Cardiac muscle cell (in vitro differentiated cells and primary cell): ENCODE measurements at places on chromosomes 11 and 22.
A peak's percentile ranks its signal among the peaks of the same experiment; 100 is the strongest.

DNA sequence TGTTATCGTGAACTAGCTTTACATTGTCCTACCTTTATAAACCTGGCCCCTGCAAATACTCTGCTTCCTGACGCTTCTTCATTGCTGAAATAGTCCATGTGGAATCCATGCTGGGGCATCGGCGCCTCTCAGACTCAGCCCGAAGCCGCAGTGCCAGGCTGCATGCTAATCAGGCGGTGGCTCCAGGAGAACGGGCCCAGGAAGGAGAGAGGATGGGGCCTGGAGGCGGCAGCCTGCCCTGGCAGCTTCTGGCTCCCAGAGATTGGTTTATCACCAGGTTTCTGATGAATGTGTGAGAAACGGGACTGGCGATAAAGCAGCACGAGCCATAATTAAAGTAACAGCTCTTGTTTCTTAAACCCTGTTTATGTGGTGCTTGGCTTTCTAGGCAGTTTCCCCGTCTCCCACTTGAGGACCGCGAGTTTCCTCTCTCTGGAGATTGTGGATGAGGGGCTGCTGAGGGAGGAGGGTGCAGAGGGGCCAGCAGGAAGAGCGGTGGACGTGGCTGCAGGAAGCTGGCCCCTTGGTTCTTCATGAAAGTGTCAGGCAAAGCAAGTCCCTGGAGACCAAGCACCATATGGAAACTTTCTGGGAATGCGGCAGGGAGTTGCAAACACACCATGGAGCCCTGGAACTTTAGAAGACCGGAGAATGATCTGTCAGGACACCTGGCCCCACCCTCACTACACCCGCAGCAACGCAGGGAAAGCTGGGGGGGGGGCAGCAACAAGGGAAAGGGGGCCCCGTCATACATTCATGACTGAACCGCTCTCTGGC lies 93.4 kb downstream of the NTM start:
- no peak for DNase-seq
- H3K27me3 ChIP-seq: no peaks in the 10 kb centered on the region
- no peak overlapping the region for H3K4me3 ChIP-seq
- H3K36me3 ChIP-seq: no peaks in the 10 kb centered on the region
- peaks cover 4% of the 10 kb centered on the region for H3K4me1 ChIP-seq
- H3K27ac ChIP-seq: no peak overlapping the region

GRCh38 chr11:60860943-60861342 lies 5.2 kb upstream of the PTGDR2 start:
- H3K27me3 ChIP-seq: no peaks in the 10 kb centered on the region
- H3K27ac ChIP-seq: no peak overlapping the region
- H3K4me3 ChIP-seq: no peak overlapping the region
- no peaks in the 10 kb centered on the region for H3K36me3 ChIP-seq

- peak; percentile 91 for DNase-seq
- H3K27ac ChIP-seq: peak overlapping the region; percentile 21
- H3K27me3 ChIP-seq: no peaks in the 10 kb centered on the region
- no peak overlapping the region for H3K4me3 ChIP-seq
These were observed 17.0 kb upstream of the KCTD14 start for GRCh38 chr11:78039919-78040671.

- H3K27ac ChIP-seq: no peak overlapping the region
- no peak for DNase-seq
- H3K4me1 ChIP-seq: no peaks in the 10 kb centered on the region
- no peak overlapping the region for H3K4me3 ChIP-seq
These were observed 42.1 kb upstream of the TTC12 start for GRCh38 chr11:113272281-113272680.

- H3K27me3 ChIP-seq: no peaks in the 10 kb centered on the region
- no peak for DNase-seq
- no peak overlapping the region for H3K4me3 ChIP-seq
- H3K4me1 ChIP-seq: no peaks in the 10 kb centered on the region
- peak overlapping the region; percentile 12 for H3K27ac ChIP-seq
- H3K36me3 ChIP-seq: peaks cover 20% of the 10 kb centered on the region
These were observed 8.5 kb downstream of the TMEM258 start for GRCh38 chr11:61783717-61784505.

DNA sequence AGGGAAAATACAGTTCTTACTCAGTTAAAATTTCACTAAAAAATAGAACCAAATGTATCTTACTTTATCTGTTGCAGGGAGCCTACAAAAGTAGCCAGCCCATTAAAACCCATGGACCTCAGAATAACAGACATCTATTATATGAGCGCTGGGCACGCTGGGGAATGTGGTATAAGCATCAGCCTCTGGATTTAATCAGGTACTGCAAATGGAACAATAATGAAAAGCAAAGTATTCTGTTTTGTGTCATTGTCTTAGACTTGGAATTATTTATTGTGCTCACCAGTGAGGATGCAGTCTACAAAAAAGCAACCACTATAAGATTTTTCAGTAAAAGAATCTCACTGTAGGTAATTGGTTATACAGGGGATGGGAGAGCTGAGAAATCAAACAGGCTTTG lies 30.2 kb downstream of the MUC15 start:
- H3K4me3 ChIP-seq: no peak overlapping the region
- no peaks in the 10 kb centered on the region for H3K36me3 ChIP-seq
- H3K27me3 ChIP-seq: no peaks in the 10 kb centered on the region
- no peaks in the 10 kb centered on the region for H3K4me1 ChIP-seq
- no peak overlapping the region for H3K27ac ChIP-seq

GRCh38 chr11:131884461-131885073 lies 514.2 kb downstream of the NTM start:
- no peak overlapping the region for H3K27ac ChIP-seq
- H3K4me3 ChIP-seq: no peak overlapping the region
- H3K27me3 ChIP-seq: no peaks in the 10 kb centered on the region
- H3K4me1 ChIP-seq: peaks cover 2% of the 10 kb centered on the region
- DNase-seq: no peak
- no peaks in the 10 kb centered on the region for H3K36me3 ChIP-seq

DNA sequence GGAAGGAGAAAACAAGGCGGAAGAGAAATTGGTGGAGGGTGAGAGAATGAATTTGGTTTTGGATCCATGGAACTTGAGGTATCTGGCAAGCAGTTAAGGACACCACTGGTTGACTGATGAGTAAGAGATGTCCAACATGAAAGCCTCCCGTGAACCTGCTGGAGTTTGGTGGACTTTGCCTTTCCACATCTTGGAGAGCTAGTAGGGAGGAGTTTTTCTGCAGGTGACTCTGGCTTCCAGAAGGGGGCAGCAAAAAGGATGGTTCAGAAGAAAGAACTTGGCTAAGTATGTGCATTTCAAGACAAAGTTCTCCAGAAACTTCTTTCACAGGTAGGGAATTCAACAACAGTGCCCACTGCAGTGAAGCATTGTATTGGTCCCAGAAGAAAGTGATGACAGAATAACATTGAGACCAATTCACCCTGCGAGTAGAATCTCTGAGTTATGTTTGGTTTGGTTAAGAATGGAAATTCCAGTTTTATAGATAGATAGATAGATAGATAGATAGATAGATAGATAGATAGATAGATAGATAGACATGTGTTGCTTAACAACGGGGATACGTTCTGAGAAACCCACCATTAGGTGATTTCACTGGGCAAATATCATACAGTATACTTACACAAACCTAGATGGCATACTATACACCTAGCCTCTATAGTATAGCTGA lies 28.5 kb downstream of the DCDC1 start:
- no peaks in the 10 kb centered on the region for H3K27me3 ChIP-seq
- no peak overlapping the region for H3K27ac ChIP-seq
- H3K4me1 ChIP-seq: no peaks in the 10 kb centered on the region
- DNase-seq: peak; percentile 49

- H3K4me1 ChIP-seq: peaks cover 7% of the 10 kb centered on the region
- peaks cover 4% of the 10 kb centered on the region for H3K27me3 ChIP-seq
- no peak for DNase-seq
These were observed 154.3 kb downstream of the CACNA1I start for GRCh38 chr22:39724857-39725256.

DNA sequence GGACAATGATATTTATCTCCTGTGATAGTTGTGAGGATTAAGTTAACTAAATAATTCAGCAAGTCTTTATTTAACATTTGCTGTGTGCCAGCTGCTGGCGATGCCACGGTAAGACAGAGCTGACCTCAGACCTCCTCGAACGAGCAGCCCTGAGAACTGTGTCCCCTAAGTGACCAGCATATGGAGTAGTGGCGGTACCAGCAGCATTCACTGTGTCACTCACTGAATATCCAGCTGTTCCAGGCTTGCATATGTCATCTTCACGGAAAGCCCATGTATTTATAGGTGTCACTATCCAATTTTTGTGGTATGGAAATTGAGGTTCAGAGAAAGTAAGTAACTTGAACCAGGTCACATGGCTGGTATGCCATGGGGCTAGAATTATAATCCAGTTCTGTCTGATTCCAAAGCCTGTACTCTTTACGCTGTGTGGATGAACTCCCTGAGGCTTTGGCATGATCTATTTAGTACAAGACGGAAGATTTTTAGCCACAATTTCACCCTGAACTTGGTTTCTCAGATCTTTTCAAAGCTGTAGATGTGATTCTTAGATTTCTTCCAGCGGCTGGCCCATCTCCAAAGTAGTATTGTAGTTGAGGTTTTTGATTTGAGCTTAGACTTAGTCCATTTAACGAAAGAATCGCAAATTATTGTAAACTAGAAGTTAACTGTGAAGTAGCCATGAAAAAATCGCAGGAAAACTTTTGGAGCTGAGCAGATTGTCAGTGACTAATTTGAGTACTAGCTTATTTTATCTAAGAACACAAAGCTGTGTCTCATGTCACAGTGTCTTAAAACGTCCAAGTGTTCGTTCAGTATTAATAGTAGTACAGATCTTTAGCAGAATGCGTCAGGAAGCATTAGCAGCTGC lies 49.4 kb upstream of the MYO18B start:
- peak overlapping the region; percentile 20 for H3K27ac ChIP-seq
- no peak for DNase-seq
- no peak overlapping the region for H3K4me3 ChIP-seq
- no peaks in the 10 kb centered on the region for H3K27me3 ChIP-seq
- peaks cover 9% of the 10 kb centered on the region for H3K4me1 ChIP-seq
- peaks cover 3% of the 10 kb centered on the region for H3K36me3 ChIP-seq

GRCh38 chr11:17129003-17129402 lies 51.5 kb upstream of the RPS13 start:
- H3K27me3 ChIP-seq: no peaks in the 10 kb centered on the region
- no peak for DNase-seq
- H3K27ac ChIP-seq: no peak overlapping the region
- no peak overlapping the region for H3K4me3 ChIP-seq
- H3K4me1 ChIP-seq: no peaks in the 10 kb centered on the region
- peaks cover 32% of the 10 kb centered on the region for H3K36me3 ChIP-seq

DNA sequence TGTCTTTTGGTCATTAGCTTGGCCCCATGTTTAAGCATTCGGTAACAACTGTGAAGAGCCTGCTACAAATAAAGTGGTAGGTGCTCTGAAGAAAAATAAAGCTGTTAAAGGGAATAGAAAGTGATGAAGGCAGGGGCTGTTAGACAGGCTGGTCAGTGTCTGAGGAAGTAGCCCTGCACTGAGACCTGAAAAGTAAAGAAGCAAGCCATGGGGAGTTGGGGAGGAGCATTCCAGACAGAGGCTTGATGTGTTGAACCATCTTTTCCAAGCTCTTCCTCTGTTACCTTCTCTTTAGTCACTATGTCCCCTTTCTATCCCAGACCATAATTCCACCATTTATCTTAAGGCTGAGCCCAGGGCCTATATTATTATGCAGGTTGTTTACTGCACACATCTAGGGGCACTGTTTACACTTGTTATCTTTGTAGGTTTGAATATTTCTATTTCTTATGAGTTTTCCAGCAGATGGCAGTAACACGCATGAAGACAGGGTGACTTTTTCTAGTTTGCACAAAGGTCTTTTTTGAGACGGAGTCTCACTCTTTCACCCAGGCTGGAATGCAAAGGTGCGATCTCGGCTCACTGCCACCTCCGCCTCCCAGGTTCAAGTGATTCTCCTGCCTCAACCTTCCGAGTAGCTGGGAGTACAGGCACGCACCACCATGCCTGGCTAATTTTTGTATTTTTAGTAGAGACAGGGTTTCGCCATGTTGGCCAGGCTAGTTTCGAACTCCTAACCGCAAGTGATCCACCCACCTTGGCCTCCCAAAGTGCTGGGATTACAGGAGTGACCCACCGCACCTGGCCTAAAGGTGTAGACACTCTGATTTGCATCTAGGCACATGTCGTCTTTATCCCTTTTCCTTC lies 23.0 kb downstream of the ZFTA start:
- H3K4me1 ChIP-seq: no peaks in the 10 kb centered on the region
- H3K4me3 ChIP-seq: no peak overlapping the region
- no peak for DNase-seq
- no peak overlapping the region for H3K27ac ChIP-seq

GRCh38 chr11:20235164-20235563 lies 74.9 kb upstream of the DBX1 start:
- H3K27ac ChIP-seq: no peak overlapping the region
- no peaks in the 10 kb centered on the region for H3K4me1 ChIP-seq
- H3K4me3 ChIP-seq: no peak overlapping the region
- H3K27me3 ChIP-seq: no peaks in the 10 kb centered on the region

DNA sequence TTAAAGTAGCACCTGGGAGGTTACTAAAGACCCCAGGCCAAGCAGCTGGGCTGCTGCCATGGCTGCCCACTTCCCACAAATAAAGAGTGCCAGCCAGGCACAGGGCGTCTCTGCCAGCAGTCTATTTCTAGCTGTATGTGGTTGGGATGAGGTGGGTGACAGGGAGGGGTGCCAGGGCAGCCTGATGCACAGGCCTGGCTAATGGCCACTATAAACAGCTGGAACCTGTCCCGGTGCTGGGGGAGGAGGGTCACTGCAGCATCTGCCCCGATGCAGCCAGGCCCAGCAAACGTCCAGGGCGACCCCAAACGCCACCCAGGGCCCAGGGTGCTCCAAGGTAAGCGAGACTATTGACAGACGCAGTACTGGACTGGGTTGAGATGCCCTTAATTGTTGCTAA lies 37.4 kb downstream of the SCUBE1 start:
- H3K4me3 ChIP-seq: no peak overlapping the region
- peaks cover 22% of the 10 kb centered on the region for H3K4me1 ChIP-seq
- DNase-seq: no peak
- no peak overlapping the region for H3K27ac ChIP-seq

GRCh38 chr11:121134741-121135312 lies 33.8 kb downstream of the TECTA start:
- no peaks in the 10 kb centered on the region for H3K36me3 ChIP-seq
- peak; percentile 3 for DNase-seq
- H3K4me3 ChIP-seq: no peak overlapping the region

GRCh38 chr22:46280999-46281623 lies 13.3 kb downstream of the TTC38 start:
- no peak overlapping the region for H3K4me3 ChIP-seq
- peaks cover 25% of the 10 kb centered on the region for H3K36me3 ChIP-seq
- no peak for DNase-seq
- H3K27ac ChIP-seq: no peak overlapping the region
- H3K4me1 ChIP-seq: no peaks in the 10 kb centered on the region

GRCh38 chr11:116231543-116231942 lies 541.2 kb downstream of the BUD13 start:
- no peak overlapping the region for H3K4me3 ChIP-seq
- H3K36me3 ChIP-seq: no peaks in the 10 kb centered on the region
- DNase-seq: no peak
- no peaks in the 10 kb centered on the region for H3K4me1 ChIP-seq

- H3K27ac ChIP-seq: peak overlapping the region; percentile 86
- H3K36me3 ChIP-seq: no peaks in the 10 kb centered on the region
- H3K4me1 ChIP-seq: peaks cover 17% of the 10 kb centered on the region
- DNase-seq: peak; percentile 35
- H3K4me3 ChIP-seq: peak overlapping the region; percentile 87
- no peaks in the 10 kb centered on the region for H3K27me3 ChIP-seq
These were observed 2.6 kb downstream of the METTL15 start for GRCh38 chr11:28110821-28111200.
